ENCODE measurements at places on chromosomes 6 and 20. TPM values are rescaled to one million over a fixed set of nuclear protein-coding genes. Genes with fewer than 3 reads are reported as not detected.

The TRIM40 gene
- total RNA-seq, result 0.26 TPM

The GSTA3 gene
- not detected for total RNA-seq

The RNF144B gene
- total RNA-seq, result 0.10 TPM

The DDO gene
- 1.5 TPM for total RNA-seq

The CFAP61 gene
- total RNA-seq, result 13.0 TPM

The EEF1A1 gene
- 15,255 TPM for total RNA-seq

The ERGIC3 gene
- 314 TPM for total RNA-seq

DNA sequence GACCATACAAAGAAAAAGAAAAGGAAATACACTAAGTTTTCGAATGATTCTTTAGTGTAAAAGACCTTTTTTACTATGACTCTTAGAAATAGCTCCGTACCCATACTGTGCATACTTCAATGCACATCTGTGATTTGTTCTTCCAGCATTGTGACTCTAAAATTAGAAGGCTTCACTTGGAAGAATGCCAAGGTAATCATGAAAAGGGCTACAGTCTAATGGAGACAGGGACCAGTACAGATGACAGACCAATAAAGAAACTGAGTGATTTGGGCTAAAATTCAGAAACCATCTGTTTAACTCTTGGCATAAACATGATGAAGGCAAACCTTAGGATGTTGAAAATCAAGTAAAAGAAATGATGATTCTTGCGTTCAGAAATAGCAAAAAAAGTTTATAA lies 46.3 kb downstream of the CYP39A1 start:
- ATAC-seq, result no peak

GRCh38 chr20:19478320-19478895 lies 266.0 kb downstream of the SLC24A3 start:
- no peak for ATAC-seq

DNA sequence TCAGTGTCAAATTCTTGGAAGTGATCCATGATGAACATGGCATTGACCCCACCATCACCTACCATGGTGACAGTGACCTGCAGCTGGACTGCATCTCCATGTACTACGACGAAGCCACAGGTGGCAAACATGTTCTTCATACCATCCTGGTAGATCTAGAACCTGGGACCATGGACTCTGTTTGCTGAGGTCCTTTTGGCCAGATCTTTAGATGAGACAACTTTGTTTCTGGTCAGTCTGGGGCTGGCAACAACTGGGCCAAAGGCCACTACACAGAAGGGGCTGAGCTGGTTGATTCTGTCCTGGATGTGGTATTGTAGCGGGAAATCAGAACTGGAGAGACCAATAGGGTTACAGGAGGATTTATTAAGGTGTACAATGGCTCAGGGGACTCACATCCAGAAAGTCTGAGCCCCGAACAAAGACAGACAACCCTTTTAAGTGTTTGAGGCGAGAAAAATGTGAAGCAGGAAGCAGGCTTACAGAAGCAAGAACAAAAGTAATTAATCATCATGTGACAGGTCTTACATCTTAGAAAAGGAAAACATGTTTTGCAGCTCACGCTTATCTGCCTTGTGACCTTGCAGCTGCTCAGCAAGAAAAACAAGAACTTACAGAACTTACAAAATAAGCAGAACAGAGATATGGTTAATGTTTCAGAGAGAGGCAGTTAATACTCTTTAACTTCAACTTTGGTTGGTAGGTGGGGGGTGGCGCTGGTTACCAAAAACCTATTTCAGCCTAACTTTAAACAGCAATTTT lies 58.8 kb upstream of the MOCS1 start:
- no peak for ATAC-seq

DNA sequence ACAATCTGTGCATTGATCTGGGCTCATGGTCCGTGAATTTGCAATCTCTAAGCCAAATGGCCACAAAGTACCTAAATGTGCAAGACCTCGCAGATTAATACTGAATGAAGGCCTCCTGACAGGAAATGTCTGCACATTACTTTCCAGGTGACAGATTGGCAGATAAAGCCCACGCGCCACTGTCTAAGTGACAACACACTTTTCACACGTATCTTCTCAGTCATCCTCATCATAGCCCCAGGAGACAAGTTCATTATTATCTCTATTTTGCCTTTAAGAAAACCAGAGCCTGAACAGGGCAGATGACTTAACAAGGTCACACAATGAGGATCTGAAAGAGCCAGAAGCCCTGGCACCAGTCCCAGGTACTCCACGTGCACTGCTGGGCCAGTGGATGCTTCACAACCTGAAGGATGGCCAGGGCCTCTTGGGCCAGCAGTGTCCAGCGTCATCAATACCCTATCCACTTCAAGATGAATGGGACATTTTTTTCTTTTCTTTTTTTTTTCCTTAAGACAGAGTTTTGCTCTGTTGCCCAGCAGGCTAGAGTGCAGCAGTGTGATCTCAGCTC lies 266.3 kb downstream of the PTPRT start:
- no peak for ATAC-seq

DNA sequence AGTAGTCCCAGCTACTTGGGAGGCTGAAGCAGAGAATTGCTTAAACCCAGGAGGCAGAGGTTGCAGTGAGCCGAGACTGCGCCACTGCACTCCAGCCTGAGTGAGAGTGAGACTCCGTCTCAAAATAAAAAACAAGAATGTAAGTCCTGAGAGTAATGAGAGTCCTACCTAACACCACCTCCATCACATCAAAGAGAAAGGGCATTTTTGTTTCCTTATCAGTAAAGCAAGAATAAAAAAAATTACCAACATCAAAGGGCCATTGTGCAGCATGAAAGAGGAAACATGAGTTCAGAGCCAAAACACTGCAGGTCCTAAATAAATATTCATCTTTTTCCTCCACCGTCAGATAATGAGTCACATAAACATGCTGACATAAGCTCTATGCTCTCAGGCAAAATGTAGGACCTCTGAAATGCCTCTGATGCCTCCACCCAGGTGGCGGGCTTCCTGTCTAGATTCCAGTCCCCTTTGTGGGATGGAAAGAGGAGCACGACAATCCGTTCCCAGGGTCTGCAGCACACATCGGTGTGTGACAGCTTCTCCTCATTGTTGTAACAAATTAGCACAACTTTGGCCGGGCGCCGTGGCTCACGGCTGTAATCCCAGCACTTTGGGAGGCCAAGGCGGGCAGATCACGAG lies 7.2 kb downstream of the ATP9A start:
- peak; percentile 72 for ATAC-seq

- no peak for ATAC-seq
Observed at GRCh38 chr6:34515473-34516387, 40.4 kb downstream of the SPDEF start.

DNA sequence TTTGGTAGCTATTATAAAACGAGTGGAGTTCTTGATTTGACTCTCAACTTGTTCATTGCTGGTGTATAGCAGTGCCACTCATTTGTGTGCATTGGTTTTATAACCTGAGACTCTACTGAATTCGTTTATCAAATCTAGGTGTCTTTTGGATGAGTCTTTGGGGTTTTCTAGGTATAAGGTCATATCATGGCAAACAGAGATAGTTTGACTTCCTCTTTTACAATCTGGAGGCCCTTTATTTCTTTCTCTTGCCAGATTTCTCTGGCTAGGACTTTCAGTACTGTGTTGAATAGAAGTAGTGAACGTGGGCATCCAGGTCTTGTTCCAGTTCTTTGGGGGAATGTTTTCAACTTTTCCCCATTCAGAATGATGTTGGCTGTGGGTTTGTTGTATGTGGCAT lies 38.8 kb downstream of the SUMO4 start:
- ATAC-seq, result no peak

DNA sequence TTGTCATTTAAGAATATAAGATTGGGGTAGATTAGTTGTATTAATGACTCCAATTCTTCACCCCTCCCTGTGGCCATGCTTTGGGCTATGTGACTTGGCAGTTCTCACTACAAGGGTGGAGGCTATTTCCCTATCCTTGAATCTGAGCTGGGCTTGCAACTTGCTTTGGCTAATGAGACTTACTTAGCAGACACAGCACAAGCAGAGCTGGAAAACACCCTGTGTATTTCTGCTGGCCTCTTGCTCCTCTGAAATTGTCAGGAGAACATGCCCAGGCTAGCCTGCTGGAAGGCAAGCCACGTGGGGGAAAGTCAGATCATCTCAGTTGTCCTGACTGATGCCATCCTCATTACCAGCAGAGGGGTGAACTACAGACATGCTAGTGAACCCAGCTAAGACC lies 126.5 kb upstream of the HDGFL1 start:
- no peak for ATAC-seq

DNA sequence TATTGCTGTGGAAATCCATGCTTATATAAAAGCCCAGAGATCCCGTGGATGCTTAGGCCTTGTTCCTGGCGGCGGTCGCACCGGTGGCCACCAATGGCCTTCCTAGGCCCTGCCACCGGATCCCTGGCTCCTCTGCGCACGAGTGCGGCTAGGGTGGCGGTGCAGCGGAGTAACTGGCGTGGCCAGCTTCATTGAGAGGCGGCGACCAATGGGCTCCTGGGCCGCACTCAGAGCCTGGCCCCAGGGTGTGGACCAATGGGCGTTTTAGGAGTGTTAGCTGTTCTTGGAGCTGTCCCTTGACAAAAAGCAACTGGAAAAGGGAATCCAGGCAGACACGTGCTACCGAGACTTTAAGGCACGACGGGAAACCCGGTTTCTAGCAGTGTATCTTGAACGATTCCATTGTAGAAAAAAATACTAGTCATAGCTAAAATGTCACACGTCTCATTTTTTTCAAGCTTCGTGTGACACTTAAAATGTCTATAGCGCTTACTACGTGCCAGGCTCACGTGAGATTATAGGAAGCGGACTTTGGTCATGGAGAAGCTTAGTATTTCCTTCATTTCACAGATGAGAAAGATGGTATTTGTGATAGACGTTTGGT lies 1.7 kb downstream of the AMD1 start:
- ATAC-seq, result peak; percentile 63

DNA sequence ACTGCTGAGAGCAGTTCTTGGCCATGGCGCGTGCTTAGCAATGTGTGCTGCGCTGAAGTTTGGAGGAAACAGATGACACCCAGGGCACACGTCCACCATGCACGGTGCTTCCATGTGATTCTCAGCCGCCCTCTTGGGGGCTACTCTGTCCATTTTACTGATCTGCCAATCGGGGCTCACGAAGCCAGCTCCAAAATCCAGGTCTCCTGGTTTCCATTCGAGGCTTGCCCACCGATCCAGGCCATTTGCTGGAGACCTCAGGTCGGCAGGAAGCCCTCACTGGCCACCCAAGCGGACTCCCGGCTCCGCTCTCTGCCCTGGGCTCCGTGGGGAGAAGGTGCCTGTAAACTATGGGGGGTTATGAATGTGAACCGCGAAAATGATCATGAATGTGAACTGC lies 11.7 kb upstream of the FRMD1 start:
- ATAC-seq, result no peak

DNA sequence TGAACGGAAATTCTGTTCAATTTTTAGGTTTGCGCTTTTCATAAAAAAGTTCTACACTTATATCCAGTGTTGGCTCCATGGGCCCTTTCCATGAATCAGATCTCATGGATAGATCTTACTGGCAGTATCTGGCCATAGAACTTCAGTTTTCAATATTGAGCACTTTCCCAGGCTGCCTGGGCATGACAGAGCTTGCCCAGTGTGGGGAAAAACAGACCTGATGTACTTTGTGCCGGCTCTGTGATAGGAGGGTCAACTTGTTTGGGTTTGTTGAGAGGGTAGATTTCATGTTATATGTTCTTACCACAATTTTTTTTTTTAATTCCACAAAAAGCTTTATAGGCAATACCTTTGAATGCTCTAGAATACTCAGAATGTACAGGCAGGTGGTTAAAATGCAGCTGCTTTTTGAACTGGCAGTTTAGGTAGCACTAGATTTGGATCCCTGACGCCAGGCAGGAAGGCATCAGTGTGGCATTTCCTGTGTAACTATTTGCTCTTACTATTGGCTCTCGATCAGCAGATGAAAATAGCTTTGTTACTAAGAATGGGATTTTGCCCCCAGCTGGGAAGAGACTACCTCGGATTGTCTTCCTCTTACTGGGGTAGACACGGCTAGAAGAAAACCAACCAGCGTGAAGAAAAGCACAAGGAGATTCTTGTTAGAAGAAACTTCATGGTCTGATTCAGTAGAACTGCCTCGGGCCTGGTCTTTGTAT lies 404.9 kb upstream of the SOX4 start:
- ATAC-seq, result no peak

GRCh38 chr20:4491643-4492042 lies 230.1 kb upstream of the PRND start:
- ATAC-seq, result no peak

GRCh38 chr6:140744659-140745320 lies 1370.3 kb upstream of the CITED2 start:
- ATAC-seq, result no peak

- ATAC-seq, result no peak
Observed at GRCh38 chr20:17872959-17873358, 95.6 kb downstream of the SNX5 start.

- ATAC-seq, result no peak
Observed at GRCh38 chr20:37801921-37802320, 101.0 kb upstream of the VSTM2L start.

DNA sequence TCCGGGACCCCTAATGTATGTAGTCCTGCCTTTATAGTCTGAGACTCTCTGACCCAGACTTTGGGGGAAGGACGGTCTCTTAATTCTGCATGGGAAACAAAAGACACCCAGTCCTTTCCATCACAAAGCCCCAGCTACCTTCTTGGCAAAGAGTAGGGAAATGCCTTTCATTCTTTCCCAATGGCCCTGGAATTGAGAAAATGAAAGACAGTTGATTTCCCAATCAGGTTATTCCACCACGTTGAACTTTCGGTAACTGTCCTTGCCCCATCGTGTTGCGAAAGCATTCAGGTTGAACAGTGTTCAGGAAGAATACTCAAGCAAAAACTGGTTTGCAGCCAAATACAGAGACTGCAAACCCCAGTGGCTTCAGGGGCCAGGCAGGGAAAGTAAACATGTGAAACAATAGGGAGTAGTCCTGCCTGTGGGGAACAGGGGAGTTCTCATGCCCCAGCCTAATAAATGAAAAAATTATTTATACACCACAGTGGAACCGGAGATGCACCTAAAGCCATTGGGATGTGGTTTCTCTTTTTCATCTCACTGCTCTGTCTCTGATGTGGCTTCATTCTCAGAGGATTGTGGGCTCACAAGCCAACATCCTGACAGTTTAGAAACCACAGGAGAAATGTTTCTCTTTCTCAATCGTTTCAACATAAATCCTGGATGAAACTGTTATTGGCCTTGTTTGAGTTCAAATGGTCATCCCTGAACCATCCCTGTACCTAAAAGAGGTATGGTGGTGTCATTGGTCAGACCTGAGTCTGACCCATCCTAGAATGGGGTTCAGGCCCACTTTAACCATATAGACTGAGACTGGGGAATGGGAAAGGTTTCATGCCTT lies 44.2 kb upstream of the SLC9A8 start:
- ATAC-seq, result no peak

GRCh38 chr20:50518270-50518721 lies 8.1 kb downstream of the PTPN1 start:
- ATAC-seq, result no peak

Data from motor neuron (in vitro differentiated cells).